Transverse colon (tissue), 4 donors: ENCODE measurements at places on chromosomes 7 and 10. TPM values are rescaled to one million over a fixed set of nuclear protein-coding genes. Genes with fewer than 3 reads are reported as not detected.

The CCDC3 gene
- total RNA-seq, result 2.2 TPM

The TMEM196 gene
- total RNA-seq, result 3.4 TPM

The SRRM3 gene
- total RNA-seq, result not detected

The COL28A1 gene
- 4.1 TPM for total RNA-seq

The SUN3 gene
- not detected for total RNA-seq

GRCh38 chr7:36186359-36187121 is 33.5 kb downstream of the EEPD1 start:
- peaks cover 25% of the 10 kb centered on the region for H3K4me1 ChIP-seq
- no peaks in the 10 kb centered on the region for H3K36me3 ChIP-seq
- no peak for DNase-seq
- no peaks in the 10 kb centered on the region for H3K27me3 ChIP-seq
- no peak overlapping the region for H3K4me3 ChIP-seq

DNA sequence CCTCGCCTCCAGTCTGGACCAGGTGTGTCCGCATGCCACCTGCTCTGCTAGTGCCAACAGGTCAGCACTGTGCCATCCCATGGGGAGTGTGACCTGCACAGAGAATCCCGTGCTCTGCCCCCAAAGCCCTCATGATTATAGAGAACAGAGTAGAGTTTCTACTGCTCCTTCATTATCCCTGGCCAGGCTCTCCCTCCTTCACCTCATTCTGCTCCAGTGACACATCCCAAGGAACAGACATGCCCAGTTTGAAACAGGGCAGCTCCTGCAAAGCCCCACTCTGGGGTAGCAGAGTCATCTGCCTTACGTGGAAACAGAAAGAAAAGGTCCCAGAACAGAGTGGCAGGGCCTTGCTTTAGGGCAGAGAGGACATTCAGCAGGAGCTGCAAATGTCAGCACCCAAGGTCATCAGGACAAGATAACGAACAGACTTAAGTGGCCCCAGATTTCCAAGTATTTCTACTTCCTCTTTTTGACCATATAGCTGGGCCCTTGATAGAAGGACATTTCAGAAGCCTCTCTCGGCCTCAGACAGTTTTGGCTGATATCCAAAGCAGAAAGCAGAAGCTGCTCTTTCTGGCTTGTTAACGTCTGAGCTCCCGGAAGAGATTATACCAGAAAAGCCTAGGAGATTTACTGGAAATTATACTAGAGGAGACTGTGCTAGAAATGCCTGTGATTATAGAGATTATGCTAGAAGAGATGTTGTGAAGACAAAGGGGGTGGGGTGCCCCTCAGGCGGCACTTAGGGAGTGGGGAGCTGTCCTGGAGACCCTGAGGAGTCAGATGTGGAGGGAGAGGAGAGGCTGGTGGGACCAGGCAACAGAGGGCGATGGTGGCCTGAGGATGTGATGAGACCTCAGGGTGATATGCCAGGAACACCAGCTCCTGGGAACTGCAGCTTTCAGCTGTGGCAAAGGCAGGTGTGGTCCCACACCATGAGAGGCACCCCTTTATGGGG is 12.6 kb downstream of the TMEM176B start:
- peaks cover 8% of the 10 kb centered on the region for H3K36me3 ChIP-seq
- H3K27me3 ChIP-seq, result no peaks in the 10 kb centered on the region
- H3K27ac ChIP-seq, result peak overlapping the region; percentile 87
- H3K4me1 ChIP-seq, result peaks cover 44% of the 10 kb centered on the region
- no peak overlapping the region for H3K4me3 ChIP-seq
- no peak for DNase-seq
